ENCODE measurements at places on chromosomes 12 and 14.

DNA sequence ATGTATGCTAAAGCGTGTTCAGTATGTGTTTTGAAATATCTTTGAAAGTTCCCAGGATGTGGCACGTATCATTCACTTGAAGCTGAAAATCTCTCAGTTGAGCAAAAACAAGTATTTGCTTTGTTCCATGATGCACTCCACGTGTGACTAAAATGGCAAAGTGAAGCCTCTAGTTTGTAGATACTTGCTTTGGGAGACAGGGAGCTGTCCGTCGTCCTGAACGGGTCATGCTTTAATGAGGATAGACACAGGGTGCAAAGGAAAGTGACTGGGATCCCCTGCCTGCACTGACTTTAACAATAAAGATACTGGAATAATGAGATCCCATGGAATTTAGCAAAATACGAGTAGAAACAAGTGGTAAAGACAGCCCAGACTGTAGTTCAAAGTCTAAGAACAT is 991.4 kb downstream of the NRXN3 start:
- no peak for DNase-seq

GRCh38 chr14:34363733-34364134 is 98.3 kb downstream of the SPTSSA start:
- no peak for DNase-seq

GRCh38 chr12:15520083-15520482 is 197.8 kb downstream of the PTPRO start:
- no peak for DNase-seq

DNA sequence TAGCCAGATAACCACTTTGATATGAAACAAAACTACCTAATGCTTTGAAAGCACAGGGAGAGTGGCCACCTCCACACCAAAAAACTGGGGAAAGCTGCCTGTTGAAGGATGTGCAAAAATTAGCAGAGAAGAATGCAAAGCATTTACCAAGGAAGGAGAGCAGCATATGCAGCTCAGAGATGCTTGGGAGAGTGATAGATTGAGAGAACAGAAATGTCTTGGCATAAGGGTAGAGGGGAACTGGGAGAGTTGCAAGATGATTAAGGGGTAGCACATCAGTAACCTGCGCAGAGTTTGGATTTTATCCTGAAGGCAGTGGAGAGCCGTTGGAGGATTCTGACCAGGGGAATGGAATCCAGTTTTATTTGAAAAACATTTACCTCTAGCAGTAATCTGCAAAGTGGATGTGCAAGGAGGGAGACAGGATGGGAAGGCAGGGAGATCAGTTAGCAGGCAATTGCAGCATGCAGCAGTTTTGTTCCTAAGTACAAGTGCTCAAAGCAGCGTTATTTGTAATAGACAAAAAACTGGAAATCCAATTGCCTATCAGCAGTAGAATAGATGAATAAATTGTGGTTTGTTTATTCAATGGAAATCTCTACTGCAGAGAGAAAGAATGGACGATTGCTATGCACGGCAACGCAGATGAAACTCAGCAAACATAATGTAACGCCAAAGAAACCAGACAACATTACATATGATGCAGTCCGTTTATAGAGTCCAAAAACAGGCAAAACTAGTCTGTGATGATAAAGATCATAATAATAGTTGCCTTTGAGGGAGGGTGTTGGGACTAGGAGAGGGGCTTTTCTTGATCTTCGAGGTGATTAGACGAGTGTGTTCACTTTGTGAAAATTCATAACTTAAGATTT is 81.5 kb downstream of the BHLHE41 start:
- no peak for DNase-seq

GRCh38 chr14:81330619-81331122 is 69.5 kb downstream of the STON2 start:
- no peak for DNase-seq

GRCh38 chr12:105738051-105738450 is 400.7 kb downstream of the NUAK1 start:
- DNase-seq: no peak

Data from cerebellar nuclear complex (tissue), 1 donor.